T-helper 2 cell (primary cell): ENCODE measurements at places on chromosomes 12 and 14.

- DNase-seq = no peak
Measured at GRCh38 chr12:65355461-65355860, 77.0 kb downstream of the MSRB3 start.

GRCh38 chr14:72783741-72784140, 110.2 kb downstream of the DPF3 start:
- DNase-seq = no peak

DNA sequence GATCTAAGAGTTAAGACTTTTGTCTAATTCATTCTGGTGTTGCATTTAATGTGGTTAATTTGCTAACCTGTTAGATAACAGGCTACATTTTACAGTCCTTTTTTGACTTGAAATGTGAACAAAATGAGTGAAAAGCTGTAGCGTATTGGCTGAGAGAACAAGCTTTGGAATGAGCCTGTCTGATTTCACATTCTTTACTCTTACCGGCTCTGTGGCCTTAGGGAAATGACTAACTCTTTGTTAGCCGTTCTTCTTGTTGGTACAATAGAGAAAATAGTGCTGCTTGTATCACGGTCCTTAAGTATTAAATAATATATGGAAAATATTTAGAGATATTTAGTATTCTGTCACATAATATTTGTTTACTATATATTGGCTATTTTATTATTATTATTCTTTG, 1.9 kb downstream of the MNAT1 start:
- no peak for DNase-seq

DNA sequence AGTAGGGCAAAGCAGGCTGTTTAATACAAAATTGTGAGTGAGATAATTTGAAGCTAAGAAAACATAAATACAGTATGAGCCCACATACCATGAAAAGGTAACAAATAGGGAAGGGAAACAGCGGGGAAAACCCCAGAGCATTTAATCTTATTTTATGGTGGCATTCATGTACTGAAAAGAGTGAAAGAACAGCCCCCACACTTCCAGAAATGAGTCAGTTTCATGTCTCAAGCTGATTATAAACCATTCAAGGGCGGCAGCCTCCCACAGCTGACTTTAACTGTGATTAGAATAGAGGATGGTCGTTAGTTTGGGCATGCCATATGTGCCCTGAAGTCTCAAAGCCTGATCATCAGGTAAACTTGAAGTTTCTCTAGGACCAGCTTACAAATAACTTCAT, 64.5 kb downstream of the FOXG1 start:
- no peak for DNase-seq

DNA sequence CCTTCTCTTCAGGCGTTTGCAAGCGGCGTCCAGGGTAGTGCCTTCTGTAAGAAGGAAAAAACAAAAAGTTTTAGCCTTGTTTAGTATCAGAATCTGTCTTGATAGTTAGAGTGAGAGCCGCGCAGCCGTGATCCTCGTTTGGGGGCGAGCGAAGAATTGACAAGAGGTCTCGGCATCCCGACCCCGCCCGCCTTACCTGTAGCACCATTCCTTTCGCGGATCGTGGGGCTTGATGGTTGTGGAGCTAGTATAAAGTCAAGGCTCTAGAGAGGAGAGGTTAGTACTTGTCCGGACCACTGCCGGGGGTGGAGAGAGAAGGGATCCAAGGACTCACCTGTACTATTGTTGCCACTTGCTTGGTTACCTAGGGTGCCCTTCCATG, 494 bp downstream of the TMTC3 start:
- no peak for DNase-seq

GRCh38 chr14:31263485-31264133, 56.0 kb upstream of the HECTD1 start:
- DNase-seq = no peak

GRCh38 chr14:55968741-55969140, 149.5 kb upstream of the PELI2 start:
- no peak for DNase-seq

GRCh38 chr12:110365489-110366320, 37.8 kb downstream of the ANAPC7 start:
- no peak for DNase-seq

GRCh38 chr12:118061011-118061872, at the start of gene WSB2:
Gene WSB2, minus strand, starts transcription at chr12:118061179. Its CDS starts 131 bp downstream, at chr12:118061048.
- peak; percentile 32 for DNase-seq

DNA sequence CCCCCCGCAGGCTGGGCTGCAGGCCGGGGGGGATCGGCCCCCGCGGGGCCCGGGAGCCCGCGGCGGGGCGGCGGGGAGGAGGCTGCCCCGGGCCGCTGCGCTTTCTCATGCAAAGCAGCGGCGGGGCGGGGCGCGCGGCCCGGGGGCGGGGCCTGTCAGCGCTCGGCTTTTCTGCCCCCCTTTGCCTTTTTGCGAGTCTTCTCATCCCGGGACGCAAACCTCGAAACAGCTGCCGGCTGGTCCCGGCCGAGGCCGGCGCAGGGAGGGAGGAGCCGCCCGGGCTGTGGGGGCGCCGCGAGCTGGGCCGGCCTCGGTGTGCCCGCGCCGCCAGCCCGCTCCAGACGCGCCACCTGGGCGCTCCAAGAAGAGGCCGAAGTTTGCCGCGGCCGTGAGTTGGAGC, at the start of gene FZD10:
TSS of gene FZD10 (plus strand) at position 198 of the 400 bp plus-strand sequence. CDS start 479 bp downstream, outside the sequence.
- DNase-seq = no peak

- DNase-seq = no peak
Measured at GRCh38 chr12:28709986-28710685, 438.9 kb upstream of the FAR2 start.

- no peak for DNase-seq
Measured at GRCh38 chr14:104601786-104602185, 2.8 kb downstream of the TMEM179 start.

GRCh38 chr12:40986001-40986400, 202.1 kb upstream of the PDZRN4 start:
- DNase-seq = no peak

DNA sequence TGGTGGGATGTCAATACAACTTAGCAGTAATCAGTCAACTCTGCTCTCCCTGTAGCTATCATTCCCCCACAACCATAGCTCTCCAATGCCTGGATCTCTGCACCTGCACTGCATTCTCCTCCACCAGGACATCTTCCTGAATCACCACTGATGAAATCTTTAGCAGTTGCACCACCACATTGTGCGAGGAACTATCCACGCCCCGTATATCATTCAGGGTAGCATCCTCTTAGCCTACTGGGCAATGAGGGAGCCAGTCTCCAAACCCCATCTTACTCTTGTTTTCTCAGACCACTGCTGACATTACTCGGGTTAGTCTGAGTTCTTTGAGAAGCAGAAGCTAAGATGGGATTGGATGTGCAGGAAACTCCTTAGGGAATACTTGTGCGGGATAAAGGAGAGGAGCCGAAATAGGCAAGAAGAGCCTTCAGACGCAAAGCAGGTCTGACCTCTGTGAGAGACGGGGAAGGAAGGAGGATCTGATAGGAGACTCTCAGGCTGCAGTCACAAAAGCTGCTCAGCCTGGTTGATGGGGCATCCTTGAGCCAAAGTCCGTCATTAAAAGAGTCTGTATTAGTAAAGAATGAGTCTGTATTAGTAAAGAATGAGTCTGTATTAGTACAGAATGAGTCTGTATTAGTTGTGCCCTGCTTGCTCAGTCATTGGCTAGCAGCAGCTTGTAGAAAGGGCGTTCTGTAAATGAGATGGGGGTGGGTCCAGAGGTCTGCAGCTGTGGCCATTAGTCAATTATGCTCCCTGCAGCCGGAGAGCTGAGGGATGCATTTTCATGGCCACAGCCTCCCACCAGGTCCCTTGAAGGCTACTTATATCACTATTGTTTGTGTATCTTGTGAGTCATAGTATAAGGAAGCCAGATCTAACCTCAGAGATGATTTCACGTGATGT, 49.6 kb upstream of the RASSF3 start:
- DNase-seq = no peak

DNA sequence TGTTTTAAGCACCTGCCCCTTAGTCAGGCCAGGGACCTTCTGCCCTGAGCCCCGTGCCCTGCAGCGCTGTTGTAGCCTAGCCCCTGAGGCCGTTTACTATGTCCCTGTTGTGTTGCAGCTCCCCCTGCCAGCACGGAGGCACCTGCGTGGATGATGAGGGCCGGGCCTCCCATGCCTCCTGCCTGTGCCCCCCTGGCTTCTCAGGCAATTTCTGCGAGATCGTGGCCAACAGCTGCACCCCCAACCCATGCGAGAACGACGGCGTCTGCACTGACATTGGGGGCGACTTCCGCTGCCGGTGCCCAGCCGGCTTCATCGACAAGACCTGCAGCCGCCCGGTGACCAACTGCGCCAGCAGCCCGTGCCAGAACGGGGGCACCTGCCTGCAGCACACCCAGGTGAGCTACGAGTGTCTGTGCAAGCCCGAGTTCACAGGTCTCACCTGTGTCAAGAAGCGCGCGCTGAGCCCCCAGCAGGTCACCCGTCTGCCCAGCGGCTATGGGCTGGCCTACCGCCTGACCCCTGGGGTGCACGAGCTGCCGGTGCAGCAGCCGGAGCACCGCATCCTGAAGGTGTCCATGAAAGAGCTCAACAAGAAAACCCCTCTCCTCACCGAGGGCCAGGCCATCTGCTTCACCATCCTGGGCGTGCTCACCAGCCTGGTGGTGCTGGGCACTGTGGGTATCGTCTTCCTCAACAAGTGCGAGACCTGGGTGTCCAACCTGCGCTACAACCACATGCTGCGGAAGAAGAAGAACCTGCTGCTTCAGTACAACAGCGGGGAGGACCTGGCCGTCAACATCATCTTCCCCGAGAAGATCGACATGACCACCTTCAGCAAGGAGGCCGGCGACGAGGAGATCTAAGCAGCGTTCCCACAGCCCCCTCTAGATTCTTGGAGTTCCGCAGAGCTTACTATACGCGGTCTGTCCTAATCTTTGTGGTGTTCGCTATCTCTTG, 7.6 kb downstream of the DLK1 start:
- no peak for DNase-seq

DNA sequence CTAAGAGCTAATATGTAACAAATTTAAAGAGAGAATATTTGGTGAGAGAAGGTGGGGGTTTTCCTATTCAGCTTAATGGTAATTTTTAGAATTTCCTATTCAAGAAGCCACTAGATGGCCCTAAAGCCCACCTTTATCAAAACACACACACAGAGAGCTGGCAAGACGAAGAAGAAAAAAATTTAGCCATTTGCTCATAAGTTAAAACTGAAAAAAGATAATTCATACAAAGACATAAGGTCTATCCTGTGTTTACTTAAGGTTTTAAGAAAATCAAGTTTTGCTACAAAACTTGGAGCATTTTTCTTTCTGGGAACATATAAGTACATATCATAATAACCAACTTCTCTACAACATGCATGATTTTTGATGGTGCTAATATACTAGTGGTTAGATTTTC, 46.8 kb upstream of the PCED1B start:
- peak; percentile 38 for DNase-seq

DNA sequence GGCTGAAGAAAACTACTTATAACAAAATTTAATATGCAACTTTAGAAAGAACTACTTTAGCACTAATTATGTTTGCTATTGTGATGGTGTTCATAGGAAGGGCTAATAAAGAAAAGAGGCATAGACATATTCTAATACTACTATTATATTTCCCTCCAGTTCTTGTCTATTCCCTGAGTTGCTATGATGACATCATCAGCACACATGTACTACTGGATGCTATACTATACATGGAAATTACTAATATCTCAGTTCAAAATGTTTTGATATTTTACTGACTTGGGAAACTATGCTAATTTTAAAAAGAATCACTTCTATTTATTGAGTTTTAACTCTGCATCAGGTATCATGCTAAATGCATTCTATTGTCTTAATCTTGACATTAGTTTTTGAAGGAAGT, 101.6 kb downstream of the EPS8 start:
- DNase-seq = no peak

DNA sequence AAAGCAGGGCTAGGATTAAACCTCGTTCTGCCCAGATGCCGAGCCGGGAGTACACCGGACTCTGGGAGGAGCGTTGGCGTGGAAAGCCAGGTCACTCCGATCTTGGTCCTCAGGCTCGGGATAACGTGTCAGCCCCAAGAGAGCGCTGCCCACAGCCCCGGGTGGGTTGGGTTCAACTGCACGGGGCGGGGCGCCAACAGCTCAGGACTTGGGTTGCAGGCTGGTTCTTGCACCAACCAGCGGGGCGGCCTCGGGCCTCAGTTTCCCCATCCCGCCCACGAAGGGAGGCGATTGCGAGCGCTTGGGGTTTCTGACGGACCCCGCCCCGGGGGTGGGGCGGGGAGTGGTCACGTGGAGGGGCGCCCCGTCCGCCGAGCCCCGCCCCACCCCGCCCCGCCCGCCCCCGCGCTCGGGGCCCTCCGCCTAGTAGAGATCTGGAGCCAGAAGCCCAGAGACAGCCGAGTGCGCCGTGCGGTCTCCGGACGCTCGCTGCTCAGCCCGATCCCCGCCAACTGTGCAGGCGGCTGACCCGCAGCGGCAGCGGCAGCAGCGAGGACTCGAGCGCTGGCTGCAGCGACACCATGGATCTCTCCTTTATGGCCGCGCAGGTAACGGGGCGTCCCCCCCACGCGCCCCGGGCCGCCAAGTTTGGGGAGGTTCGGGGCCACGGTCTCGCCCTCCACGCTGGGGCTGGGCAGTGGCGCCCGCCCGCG, at the start of gene C14orf132:
TSS of gene C14orf132 (plus strand) at position 443 of the 713 bp plus-strand sequence. CDS start at position 582, 139 bp downstream.
- DNase-seq = peak; percentile 32

- DNase-seq = no peak
Measured at GRCh38 chr12:126952096-126953007, 1314.6 kb upstream of the TMEM132C start.

- no peak for DNase-seq
Measured at GRCh38 chr14:78737116-78737515, 566.9 kb downstream of the NRXN3 start.

- no peak for DNase-seq
Measured at GRCh38 chr14:64700894-64701293, 3.3 kb upstream of the PLEKHG3 start.

DNA sequence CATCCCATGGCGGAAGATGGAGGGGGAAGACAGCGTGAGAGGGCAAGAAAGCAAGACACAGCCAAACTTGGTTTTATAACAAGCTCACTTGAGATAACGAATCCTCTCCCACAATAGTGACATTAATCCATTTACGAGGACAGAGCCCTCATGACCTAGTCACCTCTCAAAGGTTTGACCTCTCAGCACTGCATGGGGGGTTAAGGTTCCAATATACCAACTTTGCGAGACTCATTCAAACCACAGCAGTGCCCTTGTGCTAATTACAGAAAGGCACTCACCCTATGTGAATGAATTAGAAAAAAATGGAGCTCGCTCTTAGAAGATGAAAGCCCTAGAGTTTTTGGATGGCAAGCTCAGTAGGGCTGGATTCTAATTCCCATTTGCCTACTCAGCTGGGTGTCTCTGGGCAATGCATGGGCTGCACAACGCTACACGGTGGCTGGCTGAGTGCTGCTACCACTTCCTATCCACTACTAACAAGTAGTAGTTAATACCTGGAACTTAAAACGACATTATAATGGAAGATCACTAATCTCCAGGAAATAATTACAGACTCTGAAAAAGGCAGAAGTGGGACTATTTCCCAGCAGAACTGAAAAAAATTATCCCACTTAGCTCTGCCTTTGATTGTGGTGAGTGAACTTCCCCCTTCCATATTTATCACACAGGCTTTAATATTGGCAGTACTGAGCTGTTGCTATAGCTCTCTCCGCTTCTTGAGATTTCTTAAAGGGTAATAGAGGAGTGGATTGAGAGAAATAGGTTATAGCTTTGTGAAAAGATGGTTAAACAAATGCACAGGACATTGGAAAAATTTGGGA, 27.5 kb downstream of the TESPA1 start:
- DNase-seq = no peak
